ENCODE measurements at places on chromosomes 13 and 19.

DNA sequence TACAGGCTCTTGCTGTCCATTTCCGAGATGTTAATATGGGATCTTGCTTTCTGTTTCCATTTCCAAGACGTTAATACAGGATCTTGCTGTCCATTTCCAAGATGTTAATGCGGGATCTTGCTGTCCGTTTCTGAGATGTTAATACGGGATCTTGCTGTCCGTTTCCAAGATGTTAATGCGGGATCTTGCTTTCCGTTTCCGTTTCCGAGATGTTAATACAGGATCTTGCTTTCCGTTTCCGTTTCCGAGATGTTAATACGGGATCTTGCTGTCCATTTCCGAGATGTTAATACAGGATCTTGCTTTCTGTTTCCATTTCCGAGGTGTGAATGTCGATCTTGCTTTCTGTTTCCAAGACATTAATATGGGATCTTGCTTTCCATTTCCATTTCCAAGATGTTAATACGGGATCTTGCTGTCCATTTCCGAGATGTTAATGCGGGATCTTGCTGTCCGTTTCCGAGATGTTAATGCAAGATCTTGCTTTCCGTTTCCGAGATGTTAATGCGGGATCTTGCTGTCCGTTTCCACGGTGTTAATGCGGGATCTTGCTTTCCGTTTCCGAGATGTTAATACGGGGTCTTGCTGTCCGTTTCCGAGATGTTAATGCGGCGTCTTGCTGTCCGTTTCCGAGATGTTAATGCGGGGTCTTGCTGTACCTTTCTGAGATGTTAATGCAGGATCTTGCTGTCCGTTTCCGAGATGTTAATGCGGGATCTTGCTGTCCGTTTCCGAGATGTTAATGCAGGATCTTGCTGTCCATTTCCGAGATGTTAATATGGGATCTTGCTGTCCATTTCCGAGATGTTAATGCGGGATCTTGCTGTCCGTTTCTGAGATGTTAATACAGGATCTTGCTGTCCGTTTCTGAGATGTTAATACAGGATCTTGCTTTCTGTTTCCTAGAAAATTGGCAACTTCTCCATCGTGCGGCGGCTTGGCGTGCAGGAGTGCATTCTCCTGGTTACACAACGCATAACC is 38.3 kb downstream of the PEX11G start:
- DNase-seq: no peak

DNA sequence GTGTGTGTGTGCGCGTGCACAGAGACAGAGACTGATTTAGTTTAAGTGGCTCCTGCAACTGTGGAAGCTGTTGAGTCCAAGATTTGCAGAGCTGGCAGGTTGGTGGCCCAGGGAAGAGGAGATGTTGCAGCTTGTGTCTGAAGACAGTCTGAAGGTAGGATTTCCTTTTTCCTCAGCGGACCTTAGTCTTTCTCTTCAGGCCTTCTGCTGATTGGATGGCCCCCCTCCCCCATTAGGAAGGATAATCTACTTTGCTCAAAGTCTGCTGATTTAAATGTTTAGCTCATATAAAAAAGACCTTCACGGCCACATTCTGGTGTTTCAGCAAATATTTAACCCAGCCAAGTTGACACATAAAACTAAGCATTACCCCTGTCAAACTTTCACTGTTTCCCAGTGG is 84.3 kb downstream of the SLC15A1 start:
- DNase-seq: no peak

- no peak for DNase-seq
Measured at GRCh38 chr13:26716984-26717383, 43.6 kb downstream of the GPR12 start.

- DNase-seq: no peak
Measured at GRCh38 chr19:16372065-16372915, 47.7 kb downstream of the KLF2 start.

DNA sequence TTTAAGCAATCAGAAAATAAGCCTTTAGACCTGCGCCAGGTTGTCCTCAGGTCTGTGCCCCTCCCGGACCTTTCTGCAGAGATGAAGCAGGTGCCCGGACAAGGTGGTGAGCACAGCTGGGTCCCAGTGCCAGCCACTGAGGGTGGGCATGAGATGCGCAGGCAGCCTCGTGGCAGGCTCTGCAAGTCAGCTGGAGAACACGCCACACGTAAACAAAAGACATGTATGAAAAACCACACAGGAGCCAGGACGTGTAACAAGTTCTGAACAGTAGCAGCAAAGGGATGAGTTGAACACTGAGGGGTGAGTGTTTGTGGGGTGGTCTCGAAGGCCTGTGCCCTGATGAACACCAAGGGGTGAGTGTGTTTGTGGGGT is 68.8 kb upstream of the MCF2L start:
- no peak for DNase-seq

- no peak for DNase-seq
Measured at GRCh38 chr13:48066310-48066989, 28.5 kb downstream of the MED4 start.

GRCh38 chr13:54433493-54434206 is 1405.0 kb downstream of the OLFM4 start:
- DNase-seq: no peak

DNA sequence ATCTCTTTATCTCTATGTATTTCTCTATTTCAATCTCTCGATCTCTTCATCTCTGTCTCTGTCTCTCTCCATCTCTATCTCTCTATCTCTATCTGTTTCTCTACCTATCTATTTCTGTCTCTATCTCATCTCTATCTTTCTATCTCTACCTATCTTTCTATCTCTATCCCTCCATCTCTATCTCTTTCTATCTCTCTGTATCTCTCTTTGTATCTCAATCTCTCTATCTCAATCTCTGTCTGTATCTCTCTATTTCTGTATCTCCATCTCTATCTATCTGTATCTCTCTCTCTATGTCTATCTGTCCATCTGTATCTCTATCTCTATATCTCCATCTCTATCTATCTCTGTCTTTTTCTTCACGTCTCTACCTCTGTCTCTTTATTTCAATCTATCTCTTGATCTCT is 25.2 kb downstream of the TNFSF9 start:
- DNase-seq: no peak

DNA sequence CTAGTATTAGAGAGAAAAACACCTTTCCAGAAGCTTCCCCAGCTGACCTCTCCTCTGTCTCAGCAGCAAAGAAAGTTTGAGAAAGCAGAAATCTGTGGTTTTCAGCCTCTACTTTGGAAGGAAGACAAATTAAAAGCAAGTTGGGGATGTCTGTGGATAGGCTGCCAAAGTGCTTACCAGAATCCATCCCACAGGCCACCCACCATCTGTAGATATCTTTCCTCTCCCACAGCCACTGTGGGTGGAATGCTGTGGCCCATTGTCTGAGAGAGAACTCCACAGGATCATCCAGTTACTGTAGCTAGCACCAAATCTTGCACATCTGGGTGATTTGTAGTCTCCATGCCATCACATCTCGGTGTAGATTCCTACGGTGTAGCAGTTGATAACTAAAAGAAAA is 133.5 kb downstream of the DNAJC15 start:
- DNase-seq: no peak

Data from nucleus accumbens (tissue), 56 donors.